ENCODE measurements at places on chromosomes 13 and 19. TPM values are rescaled to one million over a fixed set of nuclear protein-coding genes. Genes with fewer than 3 reads are reported as not detected.

EDDM13 gene
- total RNA-seq, result not detected

DNA sequence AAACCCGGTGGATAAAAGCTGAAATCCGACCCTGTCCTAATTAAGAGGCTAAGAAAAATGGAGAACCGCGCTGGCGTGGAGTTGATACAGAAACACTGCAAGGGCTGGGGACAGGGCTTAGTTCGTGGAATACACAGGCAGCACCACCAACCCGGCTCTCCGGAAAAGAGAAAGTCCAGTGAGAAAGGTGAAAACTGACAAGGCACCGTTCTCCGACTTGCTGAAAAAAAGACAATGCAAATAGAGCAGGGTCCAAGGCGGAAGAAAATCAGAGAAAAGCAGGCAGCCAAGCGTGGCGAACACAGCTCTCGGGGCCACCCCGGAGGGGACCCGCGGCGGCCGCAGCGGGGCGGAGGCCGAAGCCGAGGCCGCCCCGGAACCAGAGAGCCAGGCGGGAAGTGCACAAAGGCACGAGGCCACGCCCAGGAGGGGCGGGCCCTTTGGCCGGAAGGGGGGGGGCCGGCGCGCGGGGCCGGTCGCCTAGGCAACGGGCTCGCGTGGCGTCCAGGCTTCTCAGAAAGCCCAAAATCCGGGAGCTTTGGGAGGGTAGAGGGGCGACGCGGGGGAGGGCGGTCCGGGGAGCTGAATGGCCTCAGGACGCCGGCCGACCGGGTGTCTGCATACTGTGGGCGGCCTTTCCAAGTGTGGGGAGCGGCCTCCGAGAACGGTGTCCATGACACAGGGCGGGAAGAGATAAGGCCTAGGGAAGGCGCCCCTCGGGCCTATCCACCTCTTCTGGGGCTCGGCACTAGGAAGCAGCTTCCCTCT is 1.2 kb upstream of the ING1 start:
- peak overlapping the region; percentile 100 for H3K27ac ChIP-seq
- H3K4me3 ChIP-seq, result peak overlapping the region; percentile 92
- H3K36me3 ChIP-seq, result no peaks in the 10 kb centered on the region
- no peaks in the 10 kb centered on the region for H3K27me3 ChIP-seq

ZNF615 gene
- total RNA-seq, result 12.8 TPM

DNA sequence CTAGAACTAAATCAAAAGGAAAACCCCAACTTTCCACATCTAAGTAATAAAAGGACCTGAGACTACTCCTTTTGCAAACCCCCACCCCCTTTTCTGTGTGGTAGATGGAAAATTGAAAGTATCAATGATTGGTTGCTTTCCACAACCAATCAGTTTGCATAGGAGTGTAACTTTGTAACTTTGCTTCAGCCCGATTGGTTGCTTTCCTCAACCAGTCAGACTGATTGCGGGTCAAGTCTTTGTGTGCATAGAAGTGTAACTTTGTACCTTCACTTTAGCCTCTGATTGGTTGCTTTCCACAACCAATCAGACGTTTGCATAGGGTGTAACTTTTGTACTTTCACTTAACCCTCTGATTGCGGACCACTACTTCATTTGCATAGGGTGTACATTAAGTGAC is 8.0 kb upstream of the B3GLCT start:
- no peaks in the 10 kb centered on the region for H3K36me3 ChIP-seq
- H3K27ac ChIP-seq, result no peak overlapping the region
- no peaks in the 10 kb centered on the region for H3K27me3 ChIP-seq
- no peak for DNase-seq

DNA sequence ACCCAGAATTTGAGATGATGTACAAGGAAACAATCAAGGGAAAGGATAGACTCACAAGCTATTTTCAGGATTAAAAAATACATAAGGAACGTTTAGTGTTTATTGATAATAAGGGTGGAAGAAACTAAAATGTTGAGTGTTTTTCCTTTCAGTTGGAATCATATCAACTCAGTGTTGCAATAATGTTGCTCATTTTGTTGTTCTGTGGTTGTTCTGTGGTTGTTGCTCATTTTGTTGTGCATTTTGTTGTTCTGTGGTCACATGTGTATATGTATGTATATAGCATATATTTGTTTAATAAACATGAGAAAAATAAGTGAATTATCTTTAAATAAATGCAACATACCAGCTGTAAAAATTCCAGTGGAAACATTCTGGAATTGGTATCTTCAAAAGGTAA is 262.4 kb upstream of the SPRY2 start:
- no peak for DNase-seq

- peak; percentile 84 for DNase-seq
- no peaks in the 10 kb centered on the region for H3K36me3 ChIP-seq
- H3K27me3 ChIP-seq, result no peaks in the 10 kb centered on the region
- H3K4me1 ChIP-seq, result peaks cover 54% of the 10 kb centered on the region
- H3K4me3 ChIP-seq, result peak overlapping the region; percentile 78
Measured at GRCh38 chr19:18322318-18322758, 538 bp downstream of the LSM4 start.

- DNase-seq, result no peak
- no peaks in the 10 kb centered on the region for H3K36me3 ChIP-seq
- no peaks in the 10 kb centered on the region for H3K27me3 ChIP-seq
- H3K4me1 ChIP-seq, result no peaks in the 10 kb centered on the region
- no peak overlapping the region for H3K27ac ChIP-seq
Measured at GRCh38 chr19:53785196-53785889, 38.8 kb downstream of the NLRP12 start.

GRCh38 chr19:1837625-1838105 is 10.6 kb downstream of the REXO1 start:
- DNase-seq, result peak; percentile 72
- no peak overlapping the region for H3K4me3 ChIP-seq
- no peaks in the 10 kb centered on the region for H3K36me3 ChIP-seq
- peaks cover 60% of the 10 kb centered on the region for H3K4me1 ChIP-seq
- peak overlapping the region; percentile 82 for H3K27ac ChIP-seq

CALR3 gene
- not detected for total RNA-seq

GRCh38 chr19:14565298-14565679 is 6.6 kb downstream of the NDUFB7 start:
- no peaks in the 10 kb centered on the region for H3K27me3 ChIP-seq
- no peak for DNase-seq
- no peak overlapping the region for H3K27ac ChIP-seq
- H3K4me1 ChIP-seq, result peaks cover 21% of the 10 kb centered on the region

FGF21 gene
- total RNA-seq, result not detected

IZUMO1 gene
- total RNA-seq, result not detected

HS6ST3 gene
- not detected for total RNA-seq

SERPINE3 gene
- total RNA-seq, result not detected

- no peak overlapping the region for H3K4me3 ChIP-seq
- H3K36me3 ChIP-seq, result no peaks in the 10 kb centered on the region
- no peak for DNase-seq
- H3K27me3 ChIP-seq, result no peaks in the 10 kb centered on the region
- H3K4me1 ChIP-seq, result no peaks in the 10 kb centered on the region
- no peak overlapping the region for H3K27ac ChIP-seq
Measured at GRCh38 chr13:103898481-103898880, 832.3 kb upstream of the SLC10A2 start.

DNA sequence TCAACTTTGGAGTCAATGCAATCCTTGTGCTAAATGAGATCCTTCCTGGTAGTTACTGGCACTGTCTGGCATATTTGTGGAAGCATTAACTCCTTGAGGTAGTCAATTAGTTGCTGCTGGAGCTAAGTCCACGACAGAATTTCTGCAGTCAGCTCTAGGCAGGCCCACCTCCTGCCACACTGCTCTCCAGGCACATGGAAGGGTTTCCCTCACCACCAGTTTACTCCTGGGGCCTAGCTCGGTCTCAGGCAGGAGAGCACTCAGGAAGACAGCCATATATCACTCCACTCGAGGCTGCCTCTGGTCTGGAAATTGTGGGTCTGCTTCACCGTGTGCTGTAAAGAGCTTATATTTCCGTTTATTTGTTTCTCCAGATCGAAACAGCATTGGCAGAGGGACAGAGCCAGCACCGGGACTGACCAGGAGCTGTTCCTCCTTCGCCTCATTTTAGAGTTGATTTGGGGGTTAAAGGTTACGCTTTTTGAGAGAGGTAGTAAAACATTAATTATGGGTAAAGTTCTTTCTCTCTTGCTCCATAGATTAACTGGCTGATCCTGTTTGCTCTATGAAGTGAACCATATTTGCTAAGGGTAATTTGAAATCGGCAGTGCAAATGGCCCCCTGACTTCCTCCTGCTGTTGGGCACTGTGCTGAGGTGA is 20.6 kb upstream of the GTF3A start:
- H3K4me3 ChIP-seq, result no peak overlapping the region
- H3K4me1 ChIP-seq, result peaks cover 46% of the 10 kb centered on the region
- H3K27me3 ChIP-seq, result no peaks in the 10 kb centered on the region
- H3K27ac ChIP-seq, result peak overlapping the region; percentile 69
- H3K36me3 ChIP-seq, result no peaks in the 10 kb centered on the region

GRCh38 chr19:14023404-14024235 is 4.3 kb upstream of the RLN3 start:
- H3K4me3 ChIP-seq, result no peak overlapping the region
- no peaks in the 10 kb centered on the region for H3K36me3 ChIP-seq
- H3K27me3 ChIP-seq, result no peaks in the 10 kb centered on the region
- no peaks in the 10 kb centered on the region for H3K4me1 ChIP-seq

GRCh38 chr13:109307027-109307426 is 479.4 kb downstream of the IRS2 start:
- H3K4me3 ChIP-seq, result no peak overlapping the region
- no peak for DNase-seq
- no peaks in the 10 kb centered on the region for H3K4me1 ChIP-seq

DNA sequence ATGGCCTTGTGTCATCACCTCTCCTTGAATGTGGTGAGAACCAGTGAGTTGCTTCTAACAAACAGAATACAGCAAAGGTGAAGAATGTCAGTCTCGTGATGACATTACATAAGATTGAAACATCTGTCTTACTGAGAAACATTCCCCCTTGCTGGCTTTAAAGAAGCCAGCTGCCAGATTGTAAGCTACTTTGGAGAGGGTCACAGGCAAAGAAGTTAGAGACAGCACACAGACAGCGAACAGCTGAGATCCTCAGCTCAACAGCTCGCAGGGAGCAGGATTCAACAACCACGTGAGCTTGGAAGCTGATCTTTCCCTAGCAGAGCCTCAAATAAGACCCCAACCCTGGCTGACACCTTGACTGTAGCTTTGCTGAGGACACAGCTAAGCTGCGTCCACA is 367.9 kb downstream of the LIG4 start:
- H3K36me3 ChIP-seq, result no peaks in the 10 kb centered on the region
- H3K27me3 ChIP-seq, result no peaks in the 10 kb centered on the region
- H3K4me3 ChIP-seq, result no peak overlapping the region
- no peak overlapping the region for H3K27ac ChIP-seq
- no peak for DNase-seq

- DNase-seq, result no peak
- no peaks in the 10 kb centered on the region for H3K27me3 ChIP-seq
- no peaks in the 10 kb centered on the region for H3K4me1 ChIP-seq
Measured at GRCh38 chr13:67408798-67409197, 178.7 kb upstream of the PCDH9 start.

RFPL4AL1 gene
- total RNA-seq, result not detected

DNA sequence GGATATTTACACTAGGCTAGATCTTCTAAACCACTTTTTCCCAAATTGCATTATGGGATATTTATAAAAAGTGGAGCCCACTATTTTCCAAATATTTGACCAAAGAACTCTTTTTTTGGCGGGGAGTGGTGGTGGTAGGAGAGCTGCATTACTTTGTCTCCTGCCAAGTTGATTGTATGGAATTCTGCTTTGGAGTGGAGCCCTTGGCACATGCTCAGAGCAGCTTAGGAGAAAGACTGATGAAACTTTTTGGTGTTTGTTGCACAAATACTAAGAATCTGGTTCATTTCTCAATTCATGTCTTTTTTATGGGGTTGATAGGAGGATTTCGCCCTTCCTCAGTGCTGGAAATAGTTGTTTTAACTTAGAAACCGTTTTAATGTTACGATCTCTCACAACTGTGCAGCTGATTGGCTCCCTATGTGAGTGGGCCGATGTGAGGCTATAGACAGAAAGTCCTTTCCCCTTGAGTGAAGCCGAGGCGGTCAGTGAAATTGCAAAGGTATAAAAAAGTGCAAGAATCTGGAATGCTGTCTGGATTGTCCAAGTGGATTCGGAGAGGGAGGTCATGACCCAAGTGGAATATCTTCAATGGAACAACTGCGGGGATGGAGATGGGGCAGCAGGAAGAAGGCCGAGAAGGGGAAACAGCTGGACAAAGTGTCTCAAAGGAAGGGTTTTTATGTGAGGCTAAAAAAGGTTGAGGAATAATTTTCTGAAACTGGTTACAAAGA is 415.9 kb downstream of the FGF9 start:
- H3K4me3 ChIP-seq, result no peak overlapping the region
- no peaks in the 10 kb centered on the region for H3K36me3 ChIP-seq
- H3K4me1 ChIP-seq, result peaks cover 23% of the 10 kb centered on the region
- no peaks in the 10 kb centered on the region for H3K27me3 ChIP-seq

DNA sequence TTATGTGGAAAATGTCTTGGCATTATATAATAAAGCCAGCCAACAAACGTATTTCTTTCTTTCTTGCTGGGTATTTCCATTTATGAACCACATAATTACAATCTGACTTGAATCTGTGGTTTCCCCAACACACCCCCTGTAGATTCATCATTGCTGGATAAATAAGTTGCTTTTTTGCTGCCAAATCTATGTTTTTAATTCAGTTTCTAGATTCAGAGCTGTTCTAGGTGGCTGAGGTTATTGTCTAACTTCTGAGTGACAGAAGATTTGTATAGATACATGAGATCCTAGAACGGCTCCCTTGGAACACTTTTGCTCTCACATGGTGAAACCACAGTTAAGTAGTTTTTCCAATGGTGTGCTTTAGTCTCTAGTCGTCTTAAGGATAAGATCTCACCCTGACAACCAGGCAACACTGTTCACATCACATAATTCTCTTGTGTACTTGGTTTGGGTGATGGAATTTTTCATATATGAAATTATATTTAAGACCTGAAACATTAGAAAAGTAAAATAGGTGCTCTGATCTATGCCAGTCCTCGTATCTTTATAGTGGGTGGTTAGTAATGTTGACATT is 239.1 kb downstream of the KLF12 start:
- peaks cover 7% of the 10 kb centered on the region for H3K4me1 ChIP-seq
- no peaks in the 10 kb centered on the region for H3K27me3 ChIP-seq
- H3K27ac ChIP-seq, result no peak overlapping the region
- no peak overlapping the region for H3K4me3 ChIP-seq

GRCh38 chr19:15616627-15617270 is 1.7 kb downstream of the CYP4F8 start:
- no peak for DNase-seq
- peaks cover 5% of the 10 kb centered on the region for H3K27me3 ChIP-seq
- H3K4me3 ChIP-seq, result no peak overlapping the region
- H3K36me3 ChIP-seq, result no peaks in the 10 kb centered on the region
- H3K27ac ChIP-seq, result no peak overlapping the region
- no peaks in the 10 kb centered on the region for H3K4me1 ChIP-seq

KASH5 gene
- total RNA-seq, result not detected

Measured in transverse colon (tissue), 4 donors.